ENCODE measurements at places on chromosomes 12 and 14.
A peak's percentile ranks its signal among the peaks of the same experiment; 100 is the strongest.

DNA sequence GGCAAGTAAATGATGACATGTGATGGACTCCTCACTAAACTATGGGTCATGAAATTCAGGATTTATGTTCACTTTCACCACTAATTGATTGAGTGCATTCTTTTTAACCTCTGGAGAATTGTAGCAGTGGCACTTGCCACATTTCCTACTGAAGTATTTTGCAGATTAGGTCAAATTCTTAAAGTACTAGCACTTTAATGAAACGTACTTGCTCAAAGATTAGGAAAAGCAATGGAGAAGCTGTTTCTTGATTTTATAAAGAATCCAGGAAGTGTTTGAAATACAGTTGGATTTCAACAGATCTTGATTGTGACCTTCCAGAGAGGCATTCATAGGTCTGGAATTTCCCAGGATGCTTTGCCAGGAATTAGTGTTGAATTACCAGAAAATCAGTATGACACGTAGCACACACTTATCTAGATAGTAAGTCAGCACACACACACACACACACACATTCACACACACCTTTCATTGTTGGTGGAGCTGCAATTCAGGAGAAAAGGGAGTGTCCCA lies 162.6 kb downstream of the MYRFL start:
- peak; percentile 72 for DNase-seq

DNA sequence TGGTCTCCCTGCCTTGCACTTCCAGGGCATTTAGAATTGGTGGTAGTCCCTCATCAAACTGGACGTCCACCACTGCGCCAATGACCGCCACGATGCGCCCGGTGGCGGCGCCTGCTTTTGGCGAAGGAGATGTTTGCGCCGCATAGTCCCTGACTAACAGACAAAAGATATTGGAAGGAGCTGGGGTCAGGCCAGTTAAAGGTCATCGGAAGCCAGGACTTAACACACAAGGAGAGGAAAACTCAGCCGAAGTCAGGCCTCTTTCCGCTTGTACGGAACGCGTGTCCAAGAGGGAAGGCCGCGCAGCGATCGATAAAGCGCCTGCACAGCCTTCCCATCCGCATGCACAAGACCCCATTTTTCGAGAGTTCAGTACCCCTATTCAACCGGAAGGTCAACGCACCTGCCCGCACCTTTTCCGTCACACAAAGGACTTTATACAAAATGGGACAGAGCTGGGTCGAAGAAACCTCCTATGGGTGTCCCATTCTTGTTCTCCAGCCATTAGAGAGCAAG lies 525 bp downstream of the ATP5F1B start:
- no peak for DNase-seq

- no peak for DNase-seq
Measured at GRCh38 chr12:59147791-59148190, 227.5 kb upstream of the LRIG3 start.

GRCh38 chr14:34098045-34098984 lies 147.4 kb upstream of the EGLN3 start:
- DNase-seq = no peak

DNA sequence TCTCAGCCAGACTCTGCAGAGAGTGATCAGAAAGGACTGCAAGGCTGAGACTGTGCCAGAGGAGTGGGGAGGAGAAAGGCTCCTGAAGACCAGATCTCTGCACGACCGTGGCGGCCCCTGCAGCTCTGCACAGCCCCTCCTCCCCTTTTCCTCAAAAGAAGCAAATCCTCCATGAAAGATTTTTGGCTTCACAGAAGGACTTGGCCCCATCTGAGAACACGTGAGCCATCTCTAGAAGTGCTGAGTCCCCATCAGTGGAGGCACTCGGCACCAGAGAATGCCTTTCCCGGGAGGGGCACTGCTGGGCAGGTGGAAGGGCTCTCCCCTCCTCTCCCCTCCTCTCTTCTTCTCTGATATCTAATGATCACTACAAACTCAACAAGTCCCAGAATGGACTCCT lies 6.8 kb downstream of the FIGNL2 start:
- no peak for DNase-seq

GRCh38 chr12:76108356-76108755 lies 23.9 kb upstream of the NAP1L1 start:
- DNase-seq = no peak

DNA sequence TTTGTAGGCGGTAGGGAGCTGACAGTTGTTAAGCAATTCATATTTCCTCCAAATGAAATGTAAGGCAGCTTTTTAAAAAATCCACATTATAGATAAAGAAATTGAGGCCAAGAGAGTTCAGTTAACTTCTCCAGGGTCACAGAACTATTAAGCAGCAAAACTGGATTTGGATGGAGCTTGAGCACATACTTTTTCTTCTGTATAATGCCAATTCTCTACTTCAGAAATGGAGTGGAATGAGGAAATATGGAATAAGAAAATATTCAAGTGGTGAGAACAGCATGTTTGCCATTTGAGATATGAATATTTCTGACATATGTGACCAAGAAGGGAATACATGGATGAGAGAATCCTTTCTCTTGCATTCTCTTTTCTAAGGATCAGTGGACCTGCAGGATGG lies 233.1 kb downstream of the FOXG1 start:
- no peak for DNase-seq

GRCh38 chr12:39803151-39803550 lies 183.5 kb upstream of the ABCD2 start:
- no peak for DNase-seq

DNA sequence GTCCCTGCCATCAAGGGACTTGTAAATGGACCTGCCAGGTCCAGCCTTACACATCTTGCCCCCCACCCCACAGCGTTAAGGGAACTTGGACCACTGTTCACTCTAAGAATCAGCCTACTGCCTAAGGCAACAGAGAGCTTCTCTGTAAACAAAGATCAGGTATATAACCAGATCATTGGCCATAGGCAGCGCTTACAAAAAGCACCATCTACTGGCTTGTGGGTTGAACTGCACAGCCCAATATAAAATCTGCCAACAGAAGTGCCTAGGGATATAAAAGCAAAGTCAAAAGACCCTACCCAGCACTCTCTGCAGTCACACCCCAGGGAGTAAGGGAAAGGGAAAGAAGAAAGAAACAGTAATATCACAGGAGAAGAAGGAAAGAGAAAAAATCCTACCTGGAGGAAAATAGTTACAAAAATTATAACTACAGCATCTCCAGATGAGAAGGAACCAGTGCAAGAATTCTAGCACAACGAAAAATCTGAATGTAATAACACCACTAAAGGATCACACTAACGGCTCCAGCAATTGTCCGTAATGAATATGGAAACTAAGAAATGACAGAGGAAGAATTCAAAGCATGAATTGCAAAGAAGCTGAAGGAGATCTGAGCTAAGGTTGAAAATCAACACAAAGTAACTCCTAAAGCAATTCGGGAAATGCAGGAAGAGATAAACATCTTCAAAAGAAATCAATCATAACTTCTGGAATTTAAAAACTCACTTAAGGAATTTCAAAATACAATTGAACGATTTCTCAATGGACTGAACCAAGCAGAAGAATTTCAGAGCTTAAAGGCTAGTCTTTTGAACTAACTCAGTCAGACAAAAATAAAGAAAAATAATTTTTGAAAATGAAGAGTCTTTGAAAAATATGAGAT lies 95.2 kb upstream of the PCED1B start:
- DNase-seq = peak; percentile 29

DNA sequence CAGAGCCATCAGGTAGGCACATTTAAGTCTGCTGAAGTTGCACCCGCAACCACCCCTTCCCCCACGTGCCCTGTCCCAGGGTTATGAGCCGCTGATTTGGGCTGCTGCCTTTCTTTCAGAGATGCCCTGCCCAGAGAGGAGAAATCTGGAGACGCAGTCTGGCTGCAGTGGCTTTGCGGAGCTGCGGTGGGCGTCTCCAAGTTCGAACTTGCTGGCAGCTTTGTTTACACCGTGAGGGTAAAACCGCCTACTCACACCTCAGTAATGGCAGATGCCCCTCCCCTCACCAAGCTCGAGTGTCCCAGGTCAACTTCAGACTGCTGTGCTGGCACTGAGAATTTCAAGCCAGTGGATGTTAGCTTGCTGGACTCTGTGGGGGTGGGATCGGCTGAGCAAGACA lies 14.7 kb downstream of the PTCSC3 start:
- no peak for DNase-seq

- DNase-seq = no peak
Measured at GRCh38 chr14:102917056-102917385, 5.4 kb upstream of the AMN start.

GRCh38 chr14:103141117-103141796 lies 18.0 kb downstream of the TNFAIP2 start:
- DNase-seq = no peak

DNA sequence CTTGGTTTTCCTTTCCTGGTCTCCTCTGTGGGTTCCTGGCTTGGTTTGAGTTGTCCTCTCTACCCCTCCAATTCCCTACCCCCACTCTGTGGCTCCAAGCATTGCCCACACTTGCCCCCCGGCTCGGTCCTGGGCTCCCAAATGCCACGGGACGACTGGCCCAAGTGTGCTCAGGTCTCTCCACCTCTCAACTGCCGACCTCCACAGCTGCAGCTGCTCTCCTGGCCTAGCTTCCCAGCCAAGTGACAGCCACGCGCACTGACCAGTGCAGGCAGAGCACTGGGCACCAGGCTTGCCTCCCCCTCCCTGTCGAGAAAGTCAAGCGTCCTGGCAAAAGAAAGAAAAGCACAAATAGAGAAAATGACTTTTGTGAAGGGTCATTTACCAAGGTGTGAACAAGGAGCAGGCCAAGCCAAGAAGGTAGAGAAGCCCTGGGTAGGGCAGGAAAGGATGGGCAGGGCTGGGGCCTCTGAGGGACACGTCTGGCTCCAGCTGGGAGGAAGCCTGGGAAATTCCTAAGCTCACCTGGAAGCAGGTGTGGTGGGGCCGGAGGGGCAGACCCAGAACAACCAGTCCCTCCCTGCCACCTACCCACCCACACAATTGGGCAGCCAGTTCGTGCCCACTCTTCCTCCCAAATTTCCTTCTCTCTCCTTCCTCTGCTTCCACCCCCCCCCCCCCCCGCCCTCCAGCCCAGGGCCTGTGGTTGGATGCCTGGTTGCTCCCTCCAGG lies 1.8 kb upstream of the CEP170B start:
- no peak for DNase-seq

GRCh38 chr14:76946753-76947077 lies 81.8 kb downstream of the IRF2BPL start:
- no peak for DNase-seq

DNA sequence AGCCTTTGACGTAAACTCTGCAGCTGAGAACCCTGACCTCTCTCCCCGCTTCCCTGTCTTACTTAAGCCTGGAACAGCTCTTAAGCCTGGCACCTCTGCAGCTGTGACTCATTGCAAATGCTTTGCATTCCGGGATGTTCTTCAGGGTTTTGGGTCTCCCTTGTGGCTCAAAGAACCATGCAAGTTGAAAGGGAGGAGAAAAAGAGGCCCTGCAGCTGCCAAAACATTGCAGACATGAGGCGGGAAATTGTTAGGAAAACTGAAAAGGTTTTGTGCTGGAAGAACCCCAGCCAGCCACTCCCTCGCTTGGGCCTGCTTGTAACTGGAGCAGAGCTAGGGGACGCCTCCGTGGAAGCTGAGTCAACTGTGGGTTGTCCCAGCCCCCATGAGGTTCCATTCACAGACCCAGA lies 60.2 kb upstream of the FERMT2 start:
- DNase-seq = peak; percentile 96

- DNase-seq = no peak
Measured at GRCh38 chr12:126601184-126602170, 1536.2 kb downstream of the AACS start.

DNA sequence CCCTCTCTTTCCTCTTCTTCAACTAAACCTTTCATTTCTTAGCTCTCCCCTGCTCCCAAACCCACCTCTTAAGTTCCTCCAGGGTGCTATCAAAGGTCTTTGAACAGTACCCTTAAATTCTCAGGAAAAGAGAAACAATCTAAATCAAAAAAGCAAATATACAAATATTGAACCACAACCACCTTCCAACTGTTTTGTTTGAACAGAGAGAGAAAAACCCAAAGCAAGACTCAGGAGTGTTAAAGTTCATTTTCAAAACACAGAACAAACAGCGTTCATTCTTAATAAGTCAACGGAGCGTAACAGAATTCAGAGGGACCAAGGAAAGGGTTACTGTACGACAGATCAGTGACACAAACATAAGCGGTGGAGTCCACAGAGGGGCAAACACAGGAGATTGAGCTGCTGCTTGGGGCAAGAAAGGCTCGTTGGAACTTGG lies 73.3 kb downstream of the NDUFA12 start:
- DNase-seq = no peak

GRCh38 chr14:56102941-56103340 lies 15.3 kb upstream of the PELI2 start:
- no peak for DNase-seq

- peak; percentile 56 for DNase-seq
Measured at GRCh38 chr14:45177076-45177475, 41.3 kb downstream of the FANCM start.

DNA sequence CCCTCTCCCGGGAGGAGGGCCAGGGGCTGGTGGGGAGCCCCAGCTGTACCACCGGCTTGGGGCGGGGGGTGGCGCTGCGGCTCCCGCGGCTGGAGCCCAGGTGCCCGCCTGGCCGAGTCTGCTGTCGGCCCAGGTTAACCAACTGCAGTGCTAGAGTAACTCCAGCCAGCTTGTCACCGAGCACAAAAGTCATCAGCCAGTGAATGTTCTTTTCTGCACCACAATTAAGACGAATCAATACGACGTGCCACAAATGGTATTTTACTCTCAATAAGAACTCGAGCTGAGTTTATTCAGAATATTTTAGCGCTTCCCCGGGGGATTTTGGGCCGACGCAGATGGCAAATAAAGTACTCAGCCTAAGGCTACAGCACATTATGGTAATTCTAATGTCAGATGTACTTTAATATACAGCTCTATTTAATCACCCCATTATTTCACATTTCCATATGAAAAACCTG lies 83.2 kb downstream of the BCL11B start:
- no peak for DNase-seq

DNA sequence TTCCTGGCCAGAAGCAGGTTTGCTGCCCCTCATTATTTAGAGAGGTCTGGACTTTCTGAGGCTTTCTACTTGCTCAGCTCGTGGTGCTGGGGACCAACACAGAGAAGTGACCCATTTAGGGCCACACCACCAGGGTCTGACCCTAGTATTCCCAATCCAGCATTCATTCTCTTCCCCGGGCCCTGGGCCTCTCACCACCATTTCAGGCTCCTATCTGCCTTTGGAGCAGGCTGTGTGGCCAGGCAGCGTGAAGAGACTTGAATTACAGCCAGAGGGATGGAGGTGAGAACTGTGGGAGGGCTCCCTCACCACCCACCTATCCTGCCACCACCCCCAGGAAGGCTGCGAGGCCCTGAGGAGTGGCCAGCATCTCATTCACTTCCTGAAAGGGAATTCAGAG lies 24.6 kb downstream of the FAM222A start:
- DNase-seq = no peak

- no peak for DNase-seq
Measured at GRCh38 chr14:98816720-98817119, 455.3 kb downstream of the BCL11B start.

- DNase-seq = no peak
Measured at GRCh38 chr14:95023886-95024285, 133.4 kb downstream of the DICER1 start.

DNA sequence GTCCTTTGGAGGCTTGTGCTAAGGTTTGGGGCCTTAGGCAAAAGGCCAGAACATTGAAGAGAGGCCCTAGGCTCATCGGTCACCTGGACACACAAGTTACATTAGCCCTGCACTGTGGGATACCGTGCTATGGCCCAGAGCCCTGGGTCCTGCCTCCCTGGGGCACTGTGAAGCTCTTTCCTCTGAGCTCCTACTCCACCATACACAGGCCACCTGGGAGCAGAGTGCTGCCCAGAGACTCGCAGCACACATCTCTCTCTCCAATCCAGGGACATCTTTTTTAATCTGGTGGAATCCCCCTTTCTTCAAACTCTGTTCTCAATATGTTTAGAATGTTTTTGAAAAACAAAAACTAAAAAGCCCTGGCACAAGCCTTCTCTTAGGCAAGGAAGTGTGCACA lies 314.2 kb upstream of the RGS6 start:
- DNase-seq = no peak
